ENCODE measurements at places on chromosomes 12 and 14.

- no peak for DNase-seq
Observed at GRCh38 chr12:76859611-76860010, 19.2 kb downstream of the CSRP2 start.

GRCh38 chr14:29648045-29648444 lies 279.6 kb downstream of the PRKD1 start:
- DNase-seq, result no peak

DNA sequence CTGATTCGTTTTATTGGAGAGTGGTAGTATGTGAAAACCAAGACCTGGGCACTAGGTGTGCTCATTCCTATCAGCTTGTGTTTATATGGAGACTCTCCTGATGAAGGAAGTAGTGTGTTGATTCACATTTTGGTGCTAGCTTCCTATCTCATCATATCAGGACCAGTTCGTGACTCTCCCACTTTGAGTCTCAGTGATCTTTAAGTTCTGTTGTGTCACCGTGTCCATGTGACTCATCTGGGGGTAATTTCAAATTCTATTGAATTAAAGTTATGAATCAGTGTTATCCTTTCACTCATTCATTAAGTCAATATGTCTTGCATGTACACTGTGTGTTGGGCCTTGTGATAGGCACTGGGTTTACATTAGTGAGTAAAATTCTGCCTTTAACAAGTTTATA lies 180.2 kb downstream of the CACNA1C start:
- no peak for DNase-seq

DNA sequence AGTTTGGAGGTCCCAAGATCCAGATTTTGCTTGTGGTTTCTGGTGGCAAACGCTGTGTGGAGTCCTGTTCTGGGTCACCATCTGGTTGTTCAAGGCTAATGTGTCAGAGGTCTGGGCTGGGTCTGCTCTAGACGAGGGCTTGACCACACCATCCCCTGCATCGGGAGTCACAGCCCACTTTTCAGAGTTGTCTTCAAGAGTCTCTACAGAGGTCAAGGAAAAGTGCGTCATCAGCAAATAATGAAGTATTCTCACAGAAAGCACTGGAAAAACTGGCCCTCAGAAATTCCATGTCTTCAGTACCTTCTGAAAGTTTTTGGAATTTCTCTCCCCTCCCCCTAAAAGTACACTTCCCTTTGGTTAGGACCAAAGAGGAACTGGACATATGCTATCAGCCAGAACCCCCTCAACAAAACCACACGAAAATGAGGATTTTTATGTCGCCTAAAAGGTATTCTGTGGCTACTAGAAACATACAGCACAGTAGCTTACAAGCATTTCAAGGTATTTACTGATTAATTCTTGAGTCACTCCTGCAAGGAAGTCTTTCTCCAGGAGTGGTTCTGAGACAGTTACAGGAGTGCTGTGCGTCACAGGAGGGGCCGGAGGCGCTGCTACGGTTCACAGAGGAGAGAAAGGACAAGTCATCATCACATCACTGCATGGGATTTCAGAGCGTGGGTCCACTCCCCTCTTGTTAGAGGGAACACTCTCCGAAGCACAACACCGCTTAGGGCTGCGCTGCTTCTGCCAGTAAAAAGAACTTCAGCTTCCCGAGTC lies 35.4 kb downstream of the RAD52 start:
- no peak for DNase-seq

GRCh38 chr12:104964856-104965205 lies 6.7 kb upstream of the SLC41A2 start:
- DNase-seq, result no peak
